ENCODE measurements at places on chromosomes 2 and 18. TPM values are rescaled to one million over a fixed set of nuclear protein-coding genes. Genes with fewer than 3 reads are reported as not detected.

CFAP221 gene
- total RNA-seq, result 6.4 TPM

SMPD4 gene
- total RNA-seq, result 16.5 TPM

UGT1A5 gene
- total RNA-seq, result not detected

CERKL gene
- 1.2 TPM for total RNA-seq

L3MBTL4 gene
- 19.7 TPM for total RNA-seq

ACTR2 gene
- total RNA-seq, result 123 TPM

NAB1 gene
- total RNA-seq, result 44.7 TPM

AFF3 gene
- total RNA-seq, result 81.4 TPM

MEP1B gene
- total RNA-seq, result under 0.01 TPM

POTEE gene
- not detected for total RNA-seq

Measured in temporal lobe (tissue), 4 donors.